ENCODE measurements at places on chromosomes 5 and 9.
A peak's percentile ranks its signal among the peaks of the same experiment; 100 is the strongest.

DNA sequence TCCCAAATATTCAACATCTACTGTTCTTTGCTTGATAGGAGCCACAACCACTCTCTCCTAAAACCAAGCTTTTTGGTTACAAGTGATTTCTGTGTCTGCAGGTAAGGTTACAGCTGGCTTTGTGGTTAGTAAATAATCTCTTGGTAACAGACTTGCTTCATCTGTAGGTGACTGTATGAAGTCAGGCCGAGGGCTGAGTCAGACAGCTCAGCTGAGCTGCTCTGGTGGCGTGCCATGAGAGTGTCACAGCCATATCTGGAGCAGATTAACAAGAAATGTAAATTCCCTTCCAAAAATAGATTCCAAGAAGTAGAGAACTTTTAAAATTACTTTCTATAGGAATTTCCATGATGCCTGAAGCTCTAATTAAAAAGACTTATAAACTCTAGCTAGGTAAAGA, 23.7 kb upstream of the TAS2R1 start:
- no peak for DNase-seq

DNA sequence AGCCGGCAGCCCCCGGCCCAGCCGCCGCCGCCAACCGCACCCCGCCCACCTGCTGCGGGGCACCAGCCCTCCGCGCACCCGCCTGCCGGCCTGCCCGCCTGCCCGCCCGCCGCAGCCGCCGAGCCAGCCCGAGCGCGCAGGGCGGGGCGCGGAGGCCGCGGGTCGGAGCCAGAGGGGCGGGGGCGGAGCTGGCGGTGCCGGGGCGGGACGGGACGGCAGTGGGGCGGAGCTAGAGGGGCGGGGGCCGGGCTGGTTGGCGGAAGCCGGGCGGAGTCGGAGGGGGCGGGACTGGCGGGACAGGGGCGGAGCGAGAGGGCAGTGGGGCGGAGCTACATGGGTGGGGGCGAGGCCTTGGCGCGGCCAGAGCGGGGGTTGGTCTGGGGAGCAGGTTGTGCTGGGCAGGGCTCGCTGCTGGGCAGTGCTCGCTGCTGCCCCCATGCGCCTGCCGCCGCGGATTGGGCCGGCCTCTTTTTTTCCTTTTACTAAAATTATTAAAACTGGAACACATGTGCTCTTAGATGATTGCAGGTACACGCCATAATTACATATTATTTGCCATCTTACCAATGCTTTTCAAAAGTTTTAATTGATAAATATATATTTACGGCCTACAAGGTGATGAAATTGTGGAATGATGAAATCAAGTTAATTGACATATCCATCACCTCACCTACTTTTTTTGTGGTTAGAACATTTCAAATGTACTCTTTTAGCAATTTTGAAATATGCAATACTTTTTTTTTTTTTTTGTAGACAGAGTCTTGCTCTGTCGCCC, at the start of gene SH3GLB2:
Gene SH3GLB2 (minus strand): TSS at position 140 of the 775 bp plus-strand sequence. CDS start 177 bp downstream, outside the sequence.
- DNase-seq: peak; percentile 89

- DNase-seq: no peak
These were observed 17.2 kb downstream of the PAM start for GRCh38 chr5:102772273-102772672.

DNA sequence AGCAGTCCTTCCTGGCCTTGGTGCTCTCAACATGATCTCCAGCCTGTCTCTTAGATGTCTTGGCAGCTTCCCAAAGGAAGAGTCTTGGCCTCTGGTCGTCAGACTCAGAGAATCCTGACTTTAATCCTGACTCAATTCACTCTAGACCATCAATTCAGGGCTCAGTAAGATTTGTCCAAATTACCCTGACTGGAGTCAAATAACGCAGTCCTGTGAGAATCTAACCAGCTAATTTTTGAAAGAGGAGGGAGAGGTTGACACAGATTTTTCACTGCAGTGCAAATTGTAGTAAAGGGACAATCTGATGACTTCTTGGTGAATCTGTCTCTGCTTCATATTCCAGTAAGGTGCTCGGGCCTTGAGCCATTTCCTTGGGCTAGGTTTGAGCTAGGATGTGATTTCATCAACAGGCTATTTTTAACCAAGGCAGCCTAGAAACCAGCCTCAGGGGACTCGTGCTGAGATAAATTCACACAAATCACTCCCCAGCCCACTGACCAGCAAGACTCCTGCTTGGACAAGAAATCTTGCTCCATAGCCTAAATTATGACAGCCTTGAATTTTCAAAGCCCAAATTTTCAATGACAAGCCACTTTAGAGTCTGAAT, 257.4 kb downstream of the ENC1 start:
- DNase-seq: no peak

Data from stimulated activated CD8-positive, alpha-beta memory T cell treated with anti-CD3 and anti-CD28 coated beads, Interleukin-7, amount 100 ng/mL, for 48 hours (primary cell).